ENCODE measurements at places on chromosomes 5 and 9.
A peak's percentile ranks its signal among the peaks of the same experiment; 100 is the strongest.

DNA sequence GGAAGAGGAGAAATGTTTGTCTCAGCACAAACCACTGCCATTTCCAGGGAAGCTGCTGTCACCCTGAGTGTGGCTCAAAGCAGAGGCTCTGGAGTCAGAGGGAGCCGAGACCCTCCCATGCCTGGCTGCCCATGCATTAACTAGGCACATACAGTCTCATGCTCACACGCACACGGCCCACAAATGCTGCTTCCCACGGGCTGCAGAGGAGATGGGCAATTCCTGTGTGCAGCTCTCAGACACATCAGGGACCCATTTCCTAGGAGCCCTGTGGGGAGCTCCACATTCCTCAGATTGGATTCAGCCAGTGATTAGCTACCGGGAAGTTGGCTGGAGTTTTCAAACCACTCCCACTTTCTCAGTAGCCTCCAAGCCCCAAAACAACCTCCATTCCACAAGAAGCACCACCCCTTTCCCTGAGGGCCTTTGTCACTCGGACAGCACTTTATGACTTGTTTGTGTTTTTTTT lies 9.1 kb upstream of the PTGES start:
- peak; percentile 89 for DNase-seq

GRCh38 chr9:93822229-93822628 lies 132.9 kb downstream of the BARX1 start:
- DNase-seq: no peak

DNA sequence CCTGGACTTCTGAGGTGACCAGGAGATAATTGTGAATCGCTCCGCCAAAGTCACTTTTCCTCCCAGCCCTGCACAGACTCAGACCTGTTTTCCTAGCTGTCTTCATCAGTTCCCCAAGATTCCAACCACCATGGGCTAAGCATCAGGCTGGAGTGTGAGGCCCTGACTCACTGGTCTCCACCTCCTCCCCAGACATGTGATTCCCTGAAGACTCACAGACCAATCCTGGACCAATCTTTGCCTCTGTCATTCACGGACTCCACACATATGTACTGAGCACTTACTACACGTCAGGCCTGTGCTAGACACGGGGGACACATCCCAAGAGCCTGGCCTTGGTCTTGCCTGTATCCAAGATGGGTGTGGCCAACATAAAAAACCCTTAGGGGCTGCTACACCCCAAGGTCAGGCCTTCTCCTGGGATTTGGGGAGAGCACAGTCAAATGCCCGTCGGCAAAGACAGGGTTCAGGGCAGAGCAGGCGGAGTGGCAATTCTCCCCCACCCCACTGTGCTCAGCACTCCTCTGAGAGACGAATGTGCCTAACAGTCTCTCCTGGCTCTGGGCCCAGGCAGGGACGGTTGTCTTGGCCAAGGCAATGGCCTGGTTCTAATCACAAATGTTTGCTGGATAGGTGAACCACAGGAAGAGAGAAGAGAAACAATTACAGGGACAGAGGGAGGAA lies 11.9 kb downstream of the EEIG1 start:
- DNase-seq: peak; percentile 95

DNA sequence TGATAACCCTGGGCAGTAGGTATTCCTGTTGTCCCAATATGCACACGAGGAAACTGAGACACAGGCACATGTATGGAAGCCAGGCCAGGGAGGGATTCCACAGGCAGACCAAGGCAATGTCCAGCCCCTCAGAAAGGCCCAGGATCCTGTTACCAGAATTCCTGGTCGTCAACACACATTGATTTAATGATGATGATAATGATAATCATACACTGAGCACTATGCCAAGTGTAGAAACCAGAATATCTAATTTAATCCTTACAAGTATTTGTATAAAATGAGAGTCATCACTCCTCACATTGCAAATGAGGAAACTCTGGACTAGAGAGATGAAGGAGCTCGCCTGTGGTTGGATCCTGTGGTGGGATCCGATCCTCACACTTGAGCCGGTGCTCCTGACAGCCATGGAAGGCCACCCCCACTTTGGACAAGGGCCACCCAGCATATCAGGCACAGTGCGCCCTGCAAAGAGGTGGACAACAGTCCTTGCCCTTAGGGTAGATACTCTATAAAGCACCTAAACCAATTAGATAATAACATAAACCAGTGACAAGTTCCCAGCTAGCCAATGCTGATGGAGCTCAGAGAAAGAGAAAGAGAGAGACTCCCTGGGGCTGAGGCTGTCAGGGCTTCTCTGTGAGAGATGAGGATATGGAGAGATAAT lies 185.3 kb downstream of the SLIT3 start:
- DNase-seq: no peak

GRCh38 chr5:154318691-154319090 lies 127.1 kb upstream of the SAP30L start:
- DNase-seq: no peak

DNA sequence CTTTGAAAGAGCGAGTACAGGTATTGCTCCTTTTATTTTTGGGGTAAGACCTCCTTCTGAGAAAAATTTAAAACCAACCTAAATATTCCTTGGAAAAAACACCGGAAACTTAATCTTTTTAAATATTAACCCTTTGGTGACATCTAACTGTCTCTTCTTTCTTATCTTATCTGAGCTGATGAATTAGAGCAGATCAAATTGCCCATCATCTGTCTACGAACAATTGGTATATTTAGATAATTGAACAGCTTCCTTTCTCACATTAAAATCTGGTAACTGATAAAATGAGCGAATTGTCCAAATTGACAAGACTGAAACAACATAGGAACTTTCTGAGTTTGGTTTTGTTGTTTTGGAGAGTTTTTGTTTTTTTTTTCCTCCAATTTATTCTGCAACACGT lies 2.0 kb downstream of the ISL1 start:
- DNase-seq: no peak

DNA sequence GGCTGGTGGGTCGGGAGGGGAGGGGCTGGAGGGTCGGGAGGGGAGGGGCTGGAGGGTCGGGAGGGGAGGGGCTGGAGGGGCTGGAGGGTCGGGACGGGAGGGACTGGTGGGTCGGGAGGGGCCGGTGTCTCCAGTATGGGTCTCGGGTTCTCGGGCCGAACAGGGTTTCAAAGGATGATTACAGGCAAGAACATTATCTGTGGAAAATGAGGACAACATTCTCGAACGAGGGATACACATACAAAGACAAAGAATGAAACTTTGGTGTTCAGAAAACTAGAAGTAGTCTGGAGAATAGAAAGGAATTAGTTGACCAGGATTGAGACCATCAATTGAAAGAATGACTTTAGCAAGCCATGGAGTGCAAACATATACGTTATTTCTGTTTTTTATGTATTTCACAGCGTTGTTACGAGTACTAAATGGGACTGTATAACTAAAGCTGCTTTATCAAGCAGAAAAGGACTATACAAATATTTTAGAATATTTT lies 360 bp upstream of the ZCCHC10 start:
- no peak for DNase-seq

GRCh38 chr9:91992461-91993041 lies 42.5 kb upstream of the ROR2 start:
- peak; percentile 93 for DNase-seq

DNA sequence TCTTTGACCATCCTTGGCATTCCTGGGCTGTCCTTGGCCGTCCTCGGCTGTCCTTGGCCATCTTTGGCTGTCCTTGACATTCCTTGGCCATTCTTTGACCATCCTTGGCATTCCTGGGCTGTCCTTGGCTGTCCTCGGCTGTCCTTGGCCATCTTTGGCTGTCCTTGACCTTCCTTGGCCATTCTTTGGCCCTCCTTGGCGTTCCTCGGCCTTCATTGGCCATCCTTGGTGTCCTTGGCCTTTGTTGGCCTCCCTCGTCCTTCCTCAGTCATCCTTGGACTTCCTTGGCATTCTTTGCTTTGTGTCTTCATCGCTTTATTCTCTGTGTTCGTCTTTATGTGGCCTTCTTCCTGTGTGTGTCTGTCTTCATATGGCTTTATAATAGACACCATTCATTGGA lies 20.7 kb downstream of the NDUFS6 start:
- no peak for DNase-seq

DNA sequence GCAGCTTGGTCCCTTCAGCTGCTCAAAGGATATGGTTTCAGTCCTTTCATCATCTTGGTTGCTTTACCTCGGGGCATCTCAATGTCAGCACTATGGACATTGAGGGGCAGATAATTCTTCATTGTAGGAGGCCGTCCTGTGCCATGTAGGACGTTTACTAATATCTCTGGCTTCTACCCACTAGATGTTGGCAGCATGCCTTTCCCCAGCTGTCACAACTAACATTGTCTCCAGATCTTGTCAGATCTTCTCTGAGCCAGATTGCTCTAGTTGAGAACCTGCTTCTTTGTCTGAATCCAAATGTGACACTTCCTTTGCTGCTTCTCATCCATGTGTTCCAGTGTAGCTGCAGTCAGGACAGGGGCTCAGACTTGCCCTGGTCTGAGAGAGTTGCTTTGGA lies 10.3 kb downstream of the PTPA start:
- peak; percentile 50 for DNase-seq

GRCh38 chr5:167255926-167256325 lies 1035.5 kb upstream of the WWC1 start:
- no peak for DNase-seq

DNA sequence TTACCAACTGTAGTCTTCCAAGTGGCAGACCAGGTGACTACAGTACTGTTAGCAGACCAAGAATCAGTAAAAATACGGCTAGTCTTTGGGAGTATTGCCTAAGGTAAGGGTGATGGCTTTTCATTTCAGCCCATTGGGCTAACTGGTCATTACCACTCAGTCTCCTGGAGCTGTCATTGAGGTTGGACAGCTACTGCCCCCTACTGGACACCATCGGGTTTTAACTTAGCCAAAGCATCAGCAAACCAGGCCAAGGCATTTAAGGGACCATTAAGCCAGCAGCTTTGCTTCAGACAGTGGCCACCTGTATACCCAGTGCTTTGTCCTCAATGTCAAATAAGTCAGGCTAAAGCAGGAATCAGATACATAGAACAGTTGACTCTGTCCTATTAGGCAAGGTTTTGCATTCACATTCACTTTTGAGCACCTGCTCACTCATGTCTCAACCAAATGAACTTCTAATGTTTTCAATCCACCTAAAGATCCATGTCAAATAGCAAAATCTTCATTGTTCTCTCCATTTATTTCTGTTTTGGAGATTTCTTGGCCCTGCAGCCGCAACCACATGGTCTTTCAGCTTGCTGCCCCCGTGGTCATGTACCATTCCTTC lies 117.2 kb downstream of the INVS start:
- peak; percentile 42 for DNase-seq

DNA sequence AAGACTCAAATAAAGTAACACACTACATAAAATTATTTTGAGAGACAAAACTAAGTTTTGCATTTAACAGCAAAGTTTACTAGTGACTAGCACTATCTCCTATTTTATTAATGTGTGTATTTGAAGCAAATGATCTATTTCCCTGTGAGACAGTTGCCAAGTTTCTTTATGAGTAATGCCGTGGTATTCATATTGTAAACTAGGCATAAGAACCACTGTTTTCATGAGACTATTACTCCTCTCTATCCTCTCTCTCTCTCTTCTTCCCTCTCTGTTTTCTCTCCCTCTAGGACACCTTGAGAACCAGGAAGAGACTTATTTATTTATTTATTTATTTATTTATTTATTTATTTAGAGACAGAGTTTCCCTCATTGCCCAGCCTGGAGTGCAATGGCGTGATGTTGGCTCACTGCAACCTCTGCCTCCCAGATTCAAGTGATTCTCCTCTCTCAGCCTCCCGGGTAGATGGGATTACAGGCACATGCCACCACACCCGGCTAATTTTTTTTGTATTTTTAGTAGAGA lies 61.1 kb downstream of the MLANA start:
- DNase-seq: peak; percentile 35

GRCh38 chr9:9912459-9912858 lies 700.3 kb downstream of the PTPRD start:
- DNase-seq: no peak
